ENCODE measurements at places on chromosomes 6 and 20.

GRCh38 chr6:37783025-37783855 is 36.3 kb upstream of the ZFAND3 start:
- DNase-seq, result no peak

DNA sequence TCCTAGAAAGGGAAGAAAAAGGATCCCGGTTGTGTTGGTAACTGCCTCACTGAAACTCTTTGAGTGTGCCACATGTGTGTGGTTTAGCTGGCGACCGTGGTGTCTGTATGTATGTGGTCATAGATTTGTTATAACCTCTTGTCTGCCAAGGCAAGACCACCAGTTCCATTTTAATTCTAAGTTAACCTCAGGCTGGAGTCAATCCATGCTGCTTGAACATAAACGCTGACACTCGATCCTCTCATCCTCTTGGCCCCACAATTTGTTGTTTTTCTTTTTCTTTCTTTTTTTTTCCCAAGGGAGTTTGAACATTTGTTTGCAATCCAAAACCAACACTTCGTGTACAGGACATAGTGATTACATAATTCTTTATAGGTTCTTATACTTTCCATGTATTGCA is 318.9 kb upstream of the JAG1 start:
- no peak for DNase-seq

- DNase-seq, result no peak
Measured at GRCh38 chr6:165181951-165182414, 127.4 kb downstream of the C6orf118 start.

GRCh38 chr6:56440551-56440981 is 193.2 kb upstream of the COL21A1 start:
- DNase-seq, result no peak

GRCh38 chr6:1251198-1252155 is 60.4 kb upstream of the FOXQ1 start:
- no peak for DNase-seq

GRCh38 chr20:47093320-47093966 is 198.8 kb downstream of the EYA2 start:
- DNase-seq, result no peak

DNA sequence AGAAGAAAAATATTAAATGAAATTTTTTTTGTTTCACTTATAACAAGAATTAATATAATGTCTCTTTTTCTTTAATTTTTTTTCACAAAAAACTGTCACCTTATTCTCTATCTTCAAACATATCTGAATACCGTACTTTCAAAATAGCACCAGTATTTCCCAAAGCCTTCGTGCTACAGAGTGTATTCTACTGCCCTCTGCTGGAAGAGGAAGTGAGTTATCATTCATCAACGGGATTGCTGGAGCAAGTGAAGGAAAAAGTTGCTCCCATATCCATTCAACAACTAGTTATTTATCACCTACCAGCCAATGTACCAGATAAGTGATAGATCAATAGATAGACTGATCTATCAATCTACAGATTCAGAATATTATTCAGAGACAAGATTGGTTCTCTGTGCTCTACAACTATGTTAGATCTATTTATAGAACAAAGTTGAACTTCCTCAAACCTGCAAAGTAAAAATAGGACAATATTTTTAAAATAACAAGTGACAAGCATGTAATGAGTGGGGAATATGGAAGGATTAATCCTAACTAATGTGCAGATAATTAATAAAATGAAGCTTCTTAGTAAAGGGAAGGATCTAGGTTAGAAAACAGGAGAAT is 26.7 kb upstream of the TFAP2B start:
- DNase-seq, result no peak

DNA sequence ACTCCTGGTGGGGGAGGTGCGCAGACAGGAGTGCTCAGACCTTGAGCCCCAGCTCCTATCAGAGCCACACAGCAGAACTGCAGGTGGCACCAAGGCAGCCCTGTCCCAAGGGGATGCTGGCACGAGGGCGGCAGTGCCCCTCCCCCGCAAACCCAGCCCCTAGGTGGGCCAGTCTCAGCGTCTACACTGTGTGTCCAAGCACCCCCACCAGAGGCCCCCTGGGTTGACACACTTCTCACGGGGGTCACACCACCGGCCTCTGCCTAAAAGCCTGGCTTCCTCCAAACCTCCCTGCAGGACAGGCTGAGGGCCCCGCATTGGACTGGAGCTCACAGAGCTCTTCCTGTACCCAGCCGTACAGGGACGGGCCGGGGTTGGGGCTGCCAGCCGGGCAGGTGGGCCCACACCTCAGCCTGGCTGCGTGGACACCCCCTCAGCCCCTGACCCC is 8.1 kb downstream of the SLC2A4RG start:
- no peak for DNase-seq

DNA sequence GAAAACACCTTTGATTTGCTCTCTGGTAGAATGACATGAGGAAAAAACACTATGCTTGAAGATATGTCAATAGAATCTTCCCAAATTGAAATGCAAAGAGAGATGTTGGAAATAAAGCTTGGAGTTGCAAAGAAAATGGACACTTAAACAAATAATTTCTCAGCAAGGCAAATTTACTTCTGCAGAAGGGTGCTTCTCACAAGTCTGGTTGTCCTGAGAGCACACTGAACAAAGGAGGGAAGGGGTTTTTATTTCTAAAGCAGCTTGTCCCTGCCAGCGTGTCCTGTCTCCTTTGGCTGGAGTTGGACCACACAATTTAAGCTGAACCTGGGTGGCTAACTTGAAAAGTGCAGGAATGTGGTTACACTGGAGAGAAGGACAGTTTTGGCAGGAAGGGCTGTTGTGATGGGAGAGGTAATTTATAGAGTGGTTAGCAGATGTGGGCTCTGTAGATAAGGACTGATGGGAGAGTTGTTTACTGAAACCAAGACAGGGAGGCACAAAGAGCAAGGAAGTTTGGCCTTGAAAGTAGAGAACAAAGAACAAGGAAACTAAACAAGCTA is 454.6 kb upstream of the EYS start:
- DNase-seq, result no peak

DNA sequence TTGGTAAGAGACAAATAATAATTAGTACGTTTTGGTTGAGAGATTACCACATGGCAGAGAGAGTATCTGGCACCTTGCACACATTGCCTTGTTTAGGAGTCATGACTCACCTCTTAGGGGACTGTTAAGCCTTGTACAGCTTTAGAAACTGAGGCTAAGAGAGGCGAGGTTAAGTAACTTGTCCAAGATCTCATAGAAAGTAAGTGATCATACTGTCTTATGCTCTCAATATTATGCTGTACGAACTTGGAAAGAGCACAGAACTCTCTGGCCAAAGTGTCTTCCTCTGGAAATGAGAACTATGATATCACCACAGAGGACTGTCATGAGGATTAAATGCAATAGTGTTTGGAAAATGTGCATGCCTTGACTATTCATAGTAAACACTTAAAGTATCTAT is 249.0 kb downstream of the UTRN start:
- no peak for DNase-seq

- no peak for DNase-seq
Measured at GRCh38 chr6:130944486-130944885, 117.3 kb downstream of the SMLR1 start.

DNA sequence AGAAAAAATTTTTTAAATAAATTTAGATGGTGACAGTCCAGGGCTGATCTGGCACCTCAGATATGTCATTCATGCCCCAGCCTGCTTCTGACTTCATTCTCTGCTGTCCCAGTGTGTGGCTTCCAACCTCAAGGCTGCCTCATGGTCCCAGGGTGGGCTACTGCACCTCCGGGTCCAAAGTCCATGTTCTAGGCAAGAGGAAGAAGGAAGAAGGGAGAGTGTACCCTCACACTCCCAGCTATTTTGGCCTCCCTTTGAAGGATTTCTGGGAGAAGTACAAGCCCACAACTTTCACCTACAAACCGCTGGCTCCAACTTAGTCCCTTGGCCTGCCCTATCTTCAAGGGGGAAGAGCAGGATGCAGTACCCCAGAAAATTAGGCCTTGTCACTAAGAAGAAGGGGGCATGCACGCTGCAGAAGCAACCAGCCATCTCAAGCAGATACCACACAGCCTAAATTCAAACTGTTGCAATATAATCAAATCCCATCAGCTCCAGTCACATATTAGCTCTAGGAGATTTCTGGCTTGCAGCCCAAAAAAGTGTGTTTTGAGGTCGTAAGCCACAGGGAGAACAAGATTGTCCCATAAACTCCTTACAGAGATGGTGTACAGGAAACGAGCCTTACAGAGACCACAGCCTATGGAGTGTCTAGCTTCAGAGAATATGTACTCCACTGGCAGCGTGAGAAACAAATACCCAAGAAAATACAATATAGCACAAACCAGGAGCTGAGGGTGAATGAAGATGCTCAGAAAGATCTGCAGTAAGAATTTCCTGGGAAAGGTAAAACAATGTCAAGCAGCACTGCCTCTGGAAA is 906 bp upstream of the BTN3A2 start:
- no peak for DNase-seq

Measured in stimulated activated CD8-positive, alpha-beta memory T cell treated with anti-CD3 and anti-CD28 coated beads, Interleukin-4, amount 100 ng/mL, for 4 hours (primary cell).